HepG2 (cell line): ENCODE measurements at places on chromosomes 6 and 20. TPM values are rescaled to one million over a fixed set of nuclear protein-coding genes. Genes with fewer than 3 reads are reported as not detected.

DNA sequence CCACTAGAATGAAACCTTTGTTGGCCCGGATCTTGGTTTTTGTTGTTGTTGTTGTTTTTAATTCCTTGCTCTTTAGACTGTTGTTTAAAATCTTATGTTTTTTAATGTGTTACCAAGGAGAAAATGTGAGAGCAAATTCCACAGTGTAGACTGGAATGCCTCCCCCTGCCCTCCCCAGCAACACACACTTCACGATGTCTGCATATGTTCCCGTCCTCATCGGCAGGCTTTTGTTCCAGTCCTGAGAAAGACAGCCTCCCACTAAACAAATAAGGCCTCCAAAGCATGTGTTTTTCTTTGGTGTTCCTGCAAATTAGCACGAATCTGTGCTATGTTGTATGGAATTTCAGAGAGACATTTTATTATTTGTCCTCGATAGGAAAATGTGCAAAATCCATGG lies 263.3 kb upstream of the QKI start:
- H3K27ac ChIP-seq: no peak overlapping the region
- no peak for DNase-seq

The RBM38 gene
- total RNA-seq: 29.6 and 34.2 TPM in 2 replicates

- DNase-seq: no peak
- no peak overlapping the region for H3K4me3 ChIP-seq
- 0 out of 2 replicates have a peak, but pooled peaks cover 1% of the 10 kb centered on the region for H3K36me3 ChIP-seq
- no peaks in the 10 kb centered on the region for H3K4me1 ChIP-seq
These were observed 257.3 kb downstream of the ATXN1 start for GRCh38 chr6:16503970-16504415.

The NECAB3 gene
- 26.4 and 61.5 TPM in 2 replicates for total RNA-seq

DNA sequence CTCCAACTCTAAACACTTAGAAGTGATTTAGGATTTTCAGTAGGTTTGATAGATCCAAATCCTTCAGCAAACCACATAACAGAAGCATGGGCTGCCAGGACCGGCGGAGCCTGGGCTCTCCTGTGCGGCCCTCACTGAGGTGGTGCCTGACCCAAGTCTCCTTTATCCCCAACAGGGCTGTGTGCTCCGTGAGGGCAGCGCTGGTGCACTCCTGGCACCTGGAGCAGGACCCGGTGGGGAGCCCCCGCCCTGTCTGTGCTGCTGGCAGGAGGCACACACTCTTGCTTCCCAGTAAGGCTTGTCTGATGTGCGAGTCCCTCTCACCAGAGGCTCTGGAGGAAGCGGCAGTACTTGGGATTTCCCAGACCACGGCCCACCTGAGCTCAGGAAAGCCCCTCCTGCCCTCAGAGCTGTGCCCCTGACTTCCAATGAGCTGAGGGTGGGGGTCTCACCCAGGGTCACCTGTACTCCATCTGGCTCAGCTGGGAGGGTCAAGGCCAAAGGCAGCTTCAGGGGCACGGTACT lies 56.2 kb downstream of the PYGB start:
- peaks cover 34% of the 10 kb centered on the region for H3K36me3 ChIP-seq
- peaks cover 23% of the 10 kb centered on the region for H3K4me1 ChIP-seq
- no peak for DNase-seq
- H3K27ac ChIP-seq: no peak overlapping the region

DNA sequence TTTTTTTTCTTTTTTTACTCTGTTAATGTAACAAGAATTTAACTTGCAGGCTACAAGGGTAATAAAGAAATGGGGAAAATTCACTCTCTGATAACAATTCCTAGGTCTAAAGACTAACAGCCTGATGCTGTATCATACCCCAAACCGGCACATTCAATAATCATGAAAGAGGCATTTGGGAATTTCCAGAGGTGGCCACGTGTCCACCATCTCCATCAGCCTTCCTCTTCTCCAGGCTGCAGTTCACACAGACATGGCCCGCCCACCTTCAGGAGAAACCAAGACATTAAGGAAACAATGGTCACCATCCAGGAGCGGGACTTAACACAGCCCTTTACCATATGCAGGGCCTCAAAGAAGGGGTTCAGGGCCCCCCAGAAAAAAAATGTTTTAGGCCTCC lies 44.8 kb downstream of the PDE10A start:
- no peaks in the 10 kb centered on the region for H3K36me3 ChIP-seq
- no peaks in the 10 kb centered on the region for H3K4me1 ChIP-seq
- DNase-seq: no peak
- H3K27ac ChIP-seq: no peak overlapping the region

The SLC32A1 gene
- not detected in 2 replicates for total RNA-seq

The ACTL10 gene
- total RNA-seq: not detected in 2 replicates

DNA sequence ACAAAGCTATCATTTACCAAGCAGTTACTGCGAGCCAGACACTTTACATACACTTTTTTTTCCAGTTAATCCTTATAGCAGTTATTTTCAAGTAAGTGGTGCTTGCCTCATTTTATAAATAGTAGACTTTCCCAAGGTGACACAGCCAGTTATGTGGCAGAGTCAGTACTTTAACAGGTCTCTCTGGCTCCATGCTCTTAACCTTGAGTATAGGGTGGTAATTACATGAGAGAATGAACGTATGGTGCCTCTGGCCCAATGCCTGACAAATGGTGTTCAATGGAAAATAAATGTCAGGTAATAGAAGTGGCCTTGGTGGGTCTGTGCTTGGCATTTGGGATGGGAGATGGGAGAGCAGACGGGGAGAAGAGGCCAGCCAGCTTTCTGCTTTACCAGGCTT lies 316.3 kb downstream of the SLC35F1 start:
- no peaks in the 10 kb centered on the region for H3K4me1 ChIP-seq
- no peak overlapping the region for H3K27ac ChIP-seq
- H3K27me3 ChIP-seq: no peaks in the 10 kb centered on the region
- no peak overlapping the region for H3K4me3 ChIP-seq

- no peak overlapping the region for H3K27ac ChIP-seq
- DNase-seq: no peak
- H3K4me1 ChIP-seq: peaks cover 8% of the 10 kb centered on the region
- no peak overlapping the region for H3K4me3 ChIP-seq
- H3K36me3 ChIP-seq: peaks cover 23% of the 10 kb centered on the region
- H3K27me3 ChIP-seq: peaks cover 13% of the 10 kb centered on the region; the same call in 1 of the 2 replicates
These were observed 9.4 kb upstream of the RAB44 start for GRCh38 chr6:36688063-36688738.

DNA sequence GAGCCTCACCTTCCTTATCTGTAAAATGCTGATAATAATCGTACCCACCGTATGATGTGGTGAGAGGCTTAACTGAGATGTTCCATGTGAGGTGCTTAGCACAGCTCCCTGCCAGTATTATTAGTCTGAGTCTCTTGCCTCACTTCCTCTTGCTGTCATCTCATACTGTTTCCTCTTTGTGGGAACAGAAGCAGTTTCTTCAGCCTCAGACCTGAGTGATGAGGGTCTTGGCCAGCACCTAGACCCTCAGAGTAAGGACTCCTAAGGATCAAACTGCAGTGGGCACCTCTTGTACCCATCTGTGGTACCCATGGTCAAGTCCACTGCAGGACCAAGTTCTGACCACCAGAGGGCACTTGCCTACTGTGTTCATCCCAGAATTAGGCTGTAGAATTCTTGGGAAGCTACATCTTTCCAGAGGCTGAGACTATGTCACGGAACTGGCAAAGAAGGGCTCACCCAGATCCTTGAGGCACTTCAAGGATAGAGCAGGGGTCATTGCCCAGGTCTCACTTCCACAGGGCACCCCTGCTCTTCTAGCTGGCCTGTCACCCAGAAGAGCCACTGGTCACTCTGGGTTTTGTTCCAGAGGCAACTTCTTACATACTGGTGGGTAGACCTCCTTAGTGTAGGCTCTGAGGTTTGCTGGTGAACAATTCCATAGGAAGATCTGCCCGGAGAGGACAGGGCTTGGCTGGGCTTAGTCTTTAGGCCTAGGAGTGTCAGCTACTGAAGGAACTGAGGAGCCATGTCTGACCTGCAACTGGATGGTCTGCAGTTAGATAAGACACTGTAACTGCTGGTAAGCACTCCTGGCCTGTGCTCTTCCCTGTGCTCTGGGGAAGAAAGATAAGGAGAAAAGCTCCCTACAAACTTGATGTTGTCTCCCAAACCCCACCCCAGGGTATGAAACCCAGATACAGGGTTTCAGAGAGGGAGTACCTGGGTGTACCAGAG lies 20.6 kb upstream of the SGK2 start:
- peak; percentile 74 for DNase-seq
- H3K27me3 ChIP-seq: no peaks in the 10 kb centered on the region; the same call in 1 of the 2 replicates
- H3K36me3 ChIP-seq: peaks cover 2% of the 10 kb centered on the region
- no peak overlapping the region for H3K4me3 ChIP-seq
- H3K4me1 ChIP-seq: peaks cover 45% of the 10 kb centered on the region
- H3K27ac ChIP-seq: no peak overlapping the region

The DCDC2 gene
- 36.2 and 40.4 TPM in 2 replicates for total RNA-seq

- H3K4me1 ChIP-seq: no peaks in the 10 kb centered on the region
- H3K27me3 ChIP-seq: peaks cover 49% of the 10 kb centered on the region
- no peak overlapping the region for H3K27ac ChIP-seq
- DNase-seq: no peak
- H3K36me3 ChIP-seq: no peaks in the 10 kb centered on the region
These were observed 54.2 kb upstream of the FRMD1 start for GRCh38 chr6:168133168-168133561.

- no peak overlapping the region for H3K4me3 ChIP-seq
- H3K36me3 ChIP-seq: no peaks in the 10 kb centered on the region
- H3K27ac ChIP-seq: no peak overlapping the region
- H3K4me1 ChIP-seq: peaks cover 24% of the 10 kb centered on the region
These were observed 106.8 kb downstream of the OR2B2 start for GRCh38 chr6:27805347-27805746.
